ENCODE measurements at places on chromosomes 7 and 10.

DNA sequence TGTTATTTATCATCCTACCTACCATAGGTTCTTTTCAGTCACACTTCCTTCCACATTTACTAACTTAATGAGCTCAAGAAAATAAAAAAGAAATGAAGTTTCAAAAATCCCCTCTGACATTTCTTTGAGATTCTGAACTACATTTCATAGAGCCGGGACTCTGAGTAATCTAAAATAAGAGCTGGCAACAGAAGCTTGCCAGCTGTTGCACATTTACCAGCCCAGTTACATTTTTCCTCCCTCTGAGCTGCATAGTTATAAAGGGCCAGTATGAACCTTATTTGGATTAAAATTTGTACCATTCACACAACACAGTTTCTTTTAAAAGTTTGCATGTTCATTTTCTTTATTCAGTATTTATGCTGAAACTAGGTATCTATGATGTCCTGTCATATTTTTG lies 119.5 kb upstream of the CAV2 start:
- DNase-seq = peak; percentile 64

DNA sequence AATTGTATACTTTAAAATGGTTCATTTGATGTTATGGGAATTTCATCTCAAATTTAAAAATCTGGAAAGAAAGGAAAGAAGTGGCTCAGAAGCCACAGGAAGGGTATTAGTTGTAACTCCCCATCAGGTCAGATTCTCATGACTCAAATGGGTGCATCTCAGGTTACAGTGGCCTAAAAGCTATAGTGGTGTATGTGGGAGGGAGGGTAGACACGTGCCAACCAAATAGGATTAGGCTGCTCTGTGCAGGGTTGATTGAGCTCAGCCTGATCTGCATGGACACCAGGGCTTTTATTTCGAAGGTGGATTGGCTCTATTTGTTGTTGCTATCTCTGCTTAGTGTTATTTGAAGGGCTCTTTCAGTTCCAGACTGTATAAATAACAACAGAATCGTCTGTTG lies 121.5 kb upstream of the PRR15 start:
- peak; percentile 20 for DNase-seq

GRCh38 chr7:158519633-158520174 lies 67.9 kb downstream of the PTPRN2 start:
- DNase-seq = no peak

GRCh38 chr10:93745408-93746065 lies 12.2 kb upstream of the LGI1 start:
- DNase-seq = peak; percentile 37

- DNase-seq = peak; percentile 88
Observed at GRCh38 chr10:49594594-49594993, 15.5 kb upstream of the SLC18A3 start.
